NCI-H774 (cell line): ENCODE measurements at places on chromosomes 7 and 10.

GRCh38 chr10:42654419-42654818 lies 16.0 kb upstream of the ZNF33B start:
- DNase-seq = no peak

DNA sequence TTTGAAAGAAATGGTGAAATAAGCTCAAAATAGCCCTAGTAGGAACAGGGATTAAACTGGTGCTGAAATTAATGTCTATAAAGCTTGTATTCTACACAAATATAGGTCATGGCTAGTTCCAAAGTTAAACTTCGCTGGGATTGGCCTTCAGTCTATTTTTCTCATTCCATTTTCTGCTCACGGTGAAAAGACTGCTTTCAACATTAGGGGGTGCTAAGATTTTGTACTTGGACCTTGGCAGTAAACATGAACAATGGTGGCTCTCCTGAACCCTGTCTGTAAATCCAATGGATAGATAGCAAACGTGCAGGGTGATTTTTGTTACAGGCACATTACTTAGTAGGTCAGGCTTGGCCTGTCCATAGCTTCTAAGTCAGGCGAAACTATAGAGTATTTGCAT lies 36.0 kb upstream of the RSU1 start:
- DNase-seq = no peak

DNA sequence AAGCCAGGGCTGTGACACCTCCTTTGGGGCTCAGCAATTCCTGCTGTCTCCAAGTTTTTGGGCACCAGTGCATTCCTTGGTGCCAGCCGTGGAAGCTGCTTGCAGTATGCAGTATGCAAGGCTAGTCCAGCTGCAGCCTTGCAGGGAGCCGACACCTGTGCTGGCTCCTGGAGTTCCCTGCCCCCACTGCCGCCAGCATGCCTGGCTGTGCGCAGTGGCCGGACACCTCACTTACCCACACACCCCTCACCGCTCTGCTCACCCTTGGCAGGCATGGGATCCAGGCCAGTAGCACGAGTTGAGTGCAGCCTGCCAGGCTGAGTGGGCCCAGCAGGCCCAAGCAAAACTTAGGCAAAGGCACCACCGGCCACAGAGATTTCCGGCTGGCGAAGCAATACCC lies 77.4 kb downstream of the SAMD9 start:
- DNase-seq = no peak

GRCh38 chr10:62467527-62467926 lies 93.4 kb downstream of the ZNF365 start:
- DNase-seq = no peak

DNA sequence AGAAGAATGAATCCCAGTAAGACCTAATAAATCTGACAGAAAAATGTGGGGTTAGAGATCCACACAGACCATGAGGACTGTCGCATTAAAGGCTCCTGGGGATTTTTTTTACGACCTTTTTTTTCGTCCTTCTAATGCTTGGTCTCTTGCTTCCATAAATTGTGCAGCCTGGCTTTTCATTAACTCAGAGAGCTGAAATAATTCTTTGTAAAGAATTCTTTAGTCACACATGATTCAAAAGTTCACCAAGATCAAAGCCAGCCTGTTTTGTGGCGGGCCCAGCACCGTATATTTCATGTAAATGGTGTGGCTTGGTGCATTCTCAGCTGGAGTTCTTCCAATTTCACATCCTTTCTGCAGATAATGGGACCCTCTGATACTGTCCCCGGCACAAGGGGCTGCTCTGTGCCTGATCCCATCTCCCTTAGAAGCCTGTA lies 206.6 kb upstream of the BMPER start:
- no peak for DNase-seq
